ENCODE measurements at places on chromosomes 6 and 20.

DNA sequence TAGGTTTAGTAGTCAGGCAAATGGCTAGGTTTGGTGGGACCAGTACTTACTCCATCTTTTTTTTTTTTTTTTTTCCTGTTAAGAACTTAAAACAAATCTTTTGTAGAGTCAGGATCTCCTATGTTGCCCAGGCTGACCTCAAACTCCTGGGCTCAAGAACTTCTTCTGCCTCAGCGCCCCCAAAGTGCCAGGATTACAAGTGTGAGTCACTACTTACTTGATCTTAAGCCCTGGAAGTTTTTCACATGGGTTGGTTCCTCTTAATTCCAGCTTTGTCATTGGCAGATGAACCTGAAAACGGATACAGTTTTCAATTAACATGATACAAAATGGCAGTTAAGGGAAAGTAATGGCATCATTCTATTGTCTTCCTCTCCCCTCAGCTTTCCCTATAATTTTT lies 179.4 kb upstream of the JAG1 start:
- ATAC-seq = no peak

GRCh38 chr6:2725999-2726567 lies 24.6 kb downstream of the MYLK4 start:
- no peak for ATAC-seq

DNA sequence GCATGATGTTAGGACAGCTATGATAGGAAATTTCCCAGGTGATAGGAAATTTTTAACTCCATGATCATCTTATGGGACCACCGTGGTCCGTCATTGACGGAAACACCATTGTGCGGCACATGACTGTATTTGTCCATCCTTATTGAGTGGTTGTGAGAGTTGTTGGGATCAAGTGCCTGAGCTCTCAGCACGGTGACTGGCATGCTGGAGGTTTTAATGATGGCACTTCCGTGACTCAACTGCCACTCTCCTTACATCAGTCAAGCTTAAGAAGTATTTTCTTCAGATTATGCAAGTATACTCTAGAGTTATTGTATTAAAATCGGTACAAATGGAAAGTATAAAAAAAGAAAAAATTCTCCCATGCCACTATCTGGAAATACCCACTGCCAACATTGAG lies 20.7 kb downstream of the PBOV1 start:
- no peak for ATAC-seq

DNA sequence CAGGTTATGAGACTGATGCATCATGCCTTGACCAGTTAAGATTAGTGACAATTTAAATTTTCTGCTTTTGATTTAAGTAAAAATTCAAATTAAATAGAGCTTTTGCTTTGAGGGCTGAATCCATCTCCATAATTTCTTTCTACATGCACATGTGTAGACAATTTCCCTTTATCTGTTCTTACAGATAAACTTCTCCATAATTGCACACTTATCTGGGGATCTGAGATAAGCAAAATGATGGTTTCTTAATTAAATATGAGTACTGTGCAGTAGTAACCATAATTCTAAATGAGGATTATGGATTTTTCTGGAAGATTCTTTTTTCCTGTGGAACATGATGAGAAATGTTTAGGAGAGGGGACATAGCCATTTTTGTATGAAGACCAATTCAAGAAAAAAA lies 44.7 kb downstream of the ZFAND3 start:
- ATAC-seq = no peak

GRCh38 chr20:24994470-24995368 lies 2.2 kb upstream of the APMAP start:
- peak; percentile 38 for ATAC-seq

- no peak for ATAC-seq
These were observed 38.9 kb upstream of the SLC4A11 start for GRCh38 chr20:3277686-3278465.

DNA sequence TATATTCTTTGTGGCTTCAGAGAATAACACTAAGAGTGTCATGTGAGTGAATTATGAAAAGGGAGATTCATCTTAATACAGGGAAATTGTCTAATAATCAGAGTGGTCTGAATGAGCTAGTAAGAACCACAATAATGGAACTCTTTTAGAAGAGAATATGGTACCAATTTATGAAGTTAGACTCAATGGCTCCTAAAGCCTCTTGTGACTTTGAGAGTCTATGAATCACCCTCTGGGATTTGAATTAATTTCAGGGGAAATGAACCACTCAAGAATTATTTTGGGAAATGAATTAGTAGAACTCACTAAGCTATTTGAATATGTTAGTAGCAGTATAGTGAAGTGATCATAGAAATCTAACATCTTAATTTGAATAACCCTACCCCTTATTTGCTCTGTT lies 14.3 kb downstream of the PCMT1 start:
- ATAC-seq = no peak

DNA sequence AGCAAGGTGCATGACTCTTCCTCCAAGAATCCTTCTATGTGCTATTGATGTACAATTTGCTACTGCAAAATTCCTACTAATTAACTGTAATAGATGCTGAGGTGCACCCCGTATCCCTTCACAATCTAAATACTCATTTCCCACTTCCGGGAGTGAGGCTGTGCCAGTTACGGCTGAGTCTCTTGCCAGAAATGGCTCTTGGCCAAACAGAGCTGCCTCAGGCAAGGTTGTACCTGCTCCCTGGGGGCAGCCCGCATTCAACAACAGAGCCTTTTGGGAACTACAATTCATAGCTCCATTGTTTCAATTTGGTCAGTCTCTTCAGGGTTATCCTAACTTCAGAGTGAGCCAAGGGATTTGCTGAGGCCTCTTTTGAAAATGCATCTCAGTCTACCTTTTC lies 789.8 kb upstream of the MAP3K7 start:
- no peak for ATAC-seq

GRCh38 chr20:50663095-50663821 lies 28.1 kb downstream of the RIPOR3 start:
- ATAC-seq = no peak

- peak; percentile 64 for ATAC-seq
These were observed 8.2 kb downstream of the DIDO1 start for GRCh38 chr20:62918147-62918546.

- ATAC-seq = no peak
These were observed 17.0 kb upstream of the ARG1 start for GRCh38 chr6:131555992-131556391.

DNA sequence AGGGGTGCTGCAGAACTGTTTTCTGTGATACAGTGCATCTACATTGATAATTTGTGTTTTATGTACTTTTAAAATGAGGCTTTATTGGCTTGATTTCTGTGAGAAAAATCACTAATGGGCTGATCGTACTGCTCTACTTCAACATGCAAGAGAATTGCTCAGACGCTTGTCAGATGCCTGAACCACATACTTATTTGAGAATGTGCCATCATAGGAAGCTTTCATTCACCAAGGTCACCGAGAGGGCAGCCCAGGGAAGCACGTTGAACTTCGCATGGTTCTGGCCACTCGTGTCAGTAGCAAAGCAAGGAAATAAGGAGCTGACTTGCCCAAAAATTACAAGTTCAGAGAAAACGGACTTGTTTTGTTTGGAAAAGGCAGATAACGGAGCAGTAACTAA lies 168.5 kb upstream of the AKAP12 start:
- no peak for ATAC-seq

DNA sequence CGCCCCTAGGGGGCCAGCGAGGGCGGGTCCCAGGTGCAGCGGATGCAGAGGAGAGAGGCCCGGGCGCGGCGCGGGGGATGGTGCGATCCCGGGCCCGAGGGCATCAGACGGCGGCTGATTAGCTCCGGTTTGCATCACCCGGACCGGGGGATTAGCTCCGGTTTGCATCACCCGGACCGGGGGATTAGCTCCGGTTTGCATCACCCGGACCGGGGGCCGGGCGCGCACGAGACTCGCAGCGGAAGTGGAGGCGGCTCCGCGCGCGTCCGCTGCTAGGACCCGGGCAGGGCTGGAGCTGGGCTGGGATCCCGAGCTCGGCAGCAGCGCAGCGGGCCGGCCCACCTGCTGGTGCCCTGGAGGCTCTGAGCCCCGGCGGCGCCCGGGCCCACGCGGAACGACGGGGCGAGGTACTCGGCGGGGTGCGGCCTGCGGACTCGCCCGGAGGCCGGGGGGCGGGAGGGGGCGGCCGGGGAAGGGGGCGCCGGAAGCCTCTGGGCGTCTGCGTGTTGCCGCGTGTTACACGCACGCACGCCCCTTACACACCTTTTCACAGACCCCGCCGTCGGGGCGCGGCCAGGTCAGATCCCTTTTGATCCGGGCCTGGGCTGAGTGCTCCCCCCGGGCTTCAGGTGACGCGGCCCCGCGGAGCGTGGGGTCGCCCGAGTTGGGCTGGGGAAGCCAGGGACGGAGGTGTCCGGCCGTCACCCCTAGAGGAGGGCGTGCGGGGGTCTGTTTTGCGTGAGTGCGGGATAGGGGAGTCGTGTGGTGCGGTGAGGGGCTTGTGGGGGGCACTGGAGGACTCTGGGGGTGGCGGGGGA lies 412 bp downstream of the TRIB3 start:
- ATAC-seq = peak; percentile 70

GRCh38 chr20:39045676-39046075 lies 83.5 kb downstream of the DHX35 start:
- ATAC-seq = no peak

- ATAC-seq = no peak
These were observed 66.4 kb upstream of the PDE10A start for GRCh38 chr6:165729307-165729936.

DNA sequence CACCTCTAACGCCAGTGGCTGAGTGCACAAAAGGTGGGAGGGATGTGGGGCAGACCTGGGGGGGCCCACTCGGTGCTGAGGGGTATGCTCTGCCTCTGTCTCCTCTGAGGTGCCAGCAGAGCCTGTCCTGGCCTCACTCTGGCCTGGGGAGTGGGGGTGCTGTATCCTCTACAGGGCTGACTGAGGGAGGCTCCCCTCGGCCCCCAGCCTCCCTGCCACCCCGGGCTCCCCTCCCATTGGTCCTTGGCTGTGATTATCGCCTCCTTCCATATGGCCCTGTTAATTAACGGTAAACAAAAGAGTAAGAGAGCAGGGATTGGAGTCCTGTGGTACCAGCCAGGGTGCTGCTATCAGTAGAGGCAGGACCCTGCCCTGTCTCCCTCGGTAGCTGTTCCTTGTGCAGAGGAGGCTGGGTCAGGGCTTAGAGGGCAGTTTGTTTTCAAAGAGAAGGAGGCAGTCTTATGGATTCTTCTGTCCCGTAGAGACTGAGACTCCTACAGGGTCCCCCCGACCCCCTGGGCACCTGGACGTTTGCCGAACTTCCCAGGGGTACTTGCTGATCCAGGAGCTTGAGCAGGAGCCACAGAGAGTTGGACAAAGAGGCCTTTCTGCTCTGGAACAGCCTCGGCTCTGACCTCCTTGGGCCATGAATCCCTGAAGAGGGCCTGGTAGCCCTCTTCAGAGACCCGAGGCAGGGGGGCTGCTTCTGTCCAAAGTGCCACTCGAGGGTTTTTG lies 1.8 kb downstream of the MYT1 start:
- ATAC-seq = no peak

GRCh38 chr6:44869321-44869897 lies 458.7 kb upstream of the RUNX2 start:
- ATAC-seq = peak; percentile 62

DNA sequence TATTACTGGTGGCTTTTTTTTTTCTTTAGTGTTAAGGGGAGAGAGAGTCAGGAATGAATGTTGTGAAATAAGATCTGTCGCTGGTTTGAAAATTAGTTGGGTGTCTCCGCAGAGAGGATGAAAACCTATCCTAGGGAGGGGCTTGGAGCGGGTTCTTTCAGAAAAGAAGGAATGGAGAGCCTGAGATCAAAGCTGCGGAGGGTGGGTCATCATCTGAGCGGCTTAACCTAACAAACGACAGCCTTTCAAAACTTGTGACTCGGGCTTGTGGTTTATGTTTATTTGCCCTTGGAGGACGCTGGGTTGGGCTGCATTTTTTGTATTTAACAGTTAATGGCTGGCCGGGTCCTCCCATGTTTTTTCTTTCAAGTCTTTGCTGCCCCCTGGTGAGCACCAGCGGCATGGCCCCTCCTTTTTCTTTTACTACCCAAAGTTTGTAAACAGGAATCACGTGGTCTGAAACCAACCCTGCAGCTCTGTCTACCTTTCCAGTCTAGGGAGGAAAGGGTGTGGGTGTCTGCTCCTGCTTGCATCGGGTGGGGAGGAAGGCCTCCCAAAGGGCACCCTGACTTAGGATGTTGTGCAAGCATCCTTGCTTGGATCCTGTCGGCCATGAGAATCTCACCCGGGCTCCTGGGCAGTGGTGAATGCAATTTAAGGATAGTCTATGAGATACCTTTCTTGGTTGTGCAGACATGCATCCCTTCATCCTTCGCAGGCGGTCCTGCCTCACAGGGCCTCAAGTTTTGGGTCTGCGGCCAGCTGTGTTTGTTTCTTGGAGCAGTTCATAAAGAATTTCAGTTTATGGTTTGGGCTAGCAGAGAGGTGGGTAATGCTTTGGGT lies 2.2 kb downstream of the PIM1 start:
- ATAC-seq = peak; percentile 3

DNA sequence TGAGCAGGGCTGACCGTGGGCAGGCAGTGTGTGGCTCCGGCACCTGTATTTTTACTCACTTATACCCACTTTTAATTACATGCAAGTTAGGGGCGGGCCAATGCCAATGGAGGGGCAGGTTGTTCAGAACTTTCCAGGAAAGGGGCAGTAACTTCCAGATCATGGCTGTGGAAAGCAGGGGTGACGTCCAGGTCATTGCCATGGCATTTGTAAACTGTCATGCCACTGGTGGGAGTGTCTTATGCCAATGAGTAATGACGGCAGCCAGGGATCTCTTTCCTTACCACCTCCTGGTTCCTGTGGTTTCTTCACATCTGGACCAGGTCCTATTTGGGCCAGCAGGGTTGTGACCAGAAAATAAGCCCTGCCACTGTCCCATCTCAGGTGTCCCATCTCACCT lies 258.7 kb downstream of the THBS2 start:
- no peak for ATAC-seq

GRCh38 chr6:130223508-130223907 lies 757 bp upstream of the SAMD3 start:
- peak; percentile 98 for ATAC-seq

- ATAC-seq = no peak
These were observed 867 bp upstream of the AKAP7 start for GRCh38 chr6:131134220-131134979.

GRCh38 chr6:28929887-28930620 lies 6.3 kb upstream of the TRIM27 start:
- no peak for ATAC-seq

GRCh38 chr6:44476849-44477248 lies 89.3 kb downstream of the CDC5L start:
- ATAC-seq = no peak

DNA sequence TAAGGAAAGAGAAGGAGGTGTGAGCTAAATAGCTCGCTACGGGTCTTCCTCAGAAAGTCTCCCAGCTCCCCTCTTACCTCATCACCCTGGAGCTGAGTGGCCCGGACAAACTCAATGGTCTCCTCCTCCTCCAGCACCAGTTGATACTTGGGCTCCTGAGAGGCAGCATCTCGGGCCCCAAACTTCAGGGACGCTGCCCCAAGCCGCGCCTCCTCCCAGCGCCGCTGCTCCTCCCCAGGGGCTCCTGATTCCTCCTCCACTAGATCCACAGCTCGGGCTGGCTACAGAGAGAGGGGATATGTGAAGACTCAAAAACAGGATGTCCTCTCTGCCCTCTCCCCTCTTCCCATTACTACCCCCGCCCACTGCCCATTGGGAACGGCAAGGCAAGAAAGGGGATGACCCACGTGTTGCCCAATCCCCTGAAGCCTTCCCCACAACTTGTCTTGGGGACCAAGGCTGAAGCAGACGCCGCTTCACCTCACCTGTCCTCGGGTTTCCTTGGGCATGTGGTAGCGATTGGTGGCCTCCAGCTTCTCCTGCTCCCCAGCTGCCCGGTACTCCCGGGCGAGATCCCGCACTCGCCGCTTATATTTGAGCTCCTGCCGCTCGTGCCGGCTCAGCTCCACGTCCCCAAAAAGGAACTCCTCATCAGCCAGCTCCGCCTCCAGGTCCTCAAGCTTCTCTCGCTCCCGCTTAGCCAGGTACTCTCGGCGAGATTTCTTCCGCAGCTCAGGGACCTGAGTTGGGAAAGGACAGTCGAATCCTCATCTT lies 7.6 kb downstream of the DHX16 start:
- no peak for ATAC-seq
